ENCODE measurements at places on chromosomes 16 and 17.

GRCh38 chr17:29973005-29973404 is 31.6 kb downstream of the EFCAB5 start:
- no peak for DNase-seq

- peak; percentile 41 for DNase-seq
These were observed 1.2 kb upstream of the GLIS2 start for GRCh38 chr16:4314532-4315185.

DNA sequence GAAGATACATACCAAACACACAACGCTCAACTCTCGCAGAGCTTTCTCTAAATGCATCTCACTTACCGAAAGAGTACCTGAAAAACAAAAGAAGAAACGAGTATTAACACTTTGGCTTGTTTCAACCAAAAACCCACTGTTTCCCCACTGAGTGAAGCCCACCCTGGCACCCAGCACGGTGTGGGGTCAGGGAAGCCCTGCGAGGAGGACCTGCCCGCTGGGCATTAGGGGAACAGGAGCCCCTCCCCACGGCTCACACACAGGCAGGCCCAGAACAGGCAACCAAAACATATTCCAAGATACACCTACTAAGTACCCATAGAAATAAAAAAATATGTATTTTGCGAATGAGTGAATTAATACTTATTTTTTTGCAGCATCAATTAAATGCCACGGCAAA is 36.6 kb downstream of the LMF1 start:
- DNase-seq, result no peak

- no peak for DNase-seq
These were observed 457.0 kb downstream of the CDH8 start for GRCh38 chr16:61579195-61579594.

DNA sequence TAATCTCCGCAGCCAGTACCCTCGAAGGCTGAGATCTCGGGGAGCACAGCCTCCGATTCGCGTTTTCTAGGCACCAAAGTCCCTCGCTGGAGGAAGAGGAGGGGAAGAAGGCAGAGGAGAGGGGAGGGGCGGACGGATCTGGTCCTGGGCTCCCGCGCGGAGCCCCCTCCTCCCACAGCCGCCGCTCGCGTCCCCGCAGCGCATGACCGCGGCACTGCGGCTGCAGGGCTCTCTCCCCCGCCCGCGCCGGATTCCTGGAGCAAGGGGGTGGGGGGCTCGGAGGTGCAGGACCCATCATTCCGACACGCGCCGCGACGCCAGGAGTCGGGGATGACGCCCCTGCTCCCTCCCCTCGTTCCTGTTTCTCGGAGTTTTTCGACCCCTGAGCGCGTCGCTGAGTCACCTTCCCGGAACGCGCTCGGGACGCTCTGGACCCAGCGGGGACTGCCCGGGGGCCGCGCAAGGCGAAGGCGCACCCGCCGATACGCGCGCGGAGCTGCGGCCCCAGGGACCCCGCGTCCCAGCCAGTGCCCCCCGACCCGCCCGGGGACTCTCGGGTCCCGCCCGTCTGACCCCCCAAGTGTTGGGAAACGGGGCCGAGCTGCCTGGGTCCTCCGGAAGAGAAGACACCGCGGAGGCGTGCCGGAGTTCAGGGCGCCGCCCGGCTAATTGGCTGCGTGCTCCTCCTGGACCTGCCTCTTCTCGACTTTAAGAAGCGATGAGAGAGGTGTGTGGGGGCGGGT is 1.4 kb upstream of the SPHK1 start:
- DNase-seq, result no peak

- DNase-seq, result no peak
These were observed 19.9 kb upstream of the MRPS23 start for GRCh38 chr17:57869617-57870282.

DNA sequence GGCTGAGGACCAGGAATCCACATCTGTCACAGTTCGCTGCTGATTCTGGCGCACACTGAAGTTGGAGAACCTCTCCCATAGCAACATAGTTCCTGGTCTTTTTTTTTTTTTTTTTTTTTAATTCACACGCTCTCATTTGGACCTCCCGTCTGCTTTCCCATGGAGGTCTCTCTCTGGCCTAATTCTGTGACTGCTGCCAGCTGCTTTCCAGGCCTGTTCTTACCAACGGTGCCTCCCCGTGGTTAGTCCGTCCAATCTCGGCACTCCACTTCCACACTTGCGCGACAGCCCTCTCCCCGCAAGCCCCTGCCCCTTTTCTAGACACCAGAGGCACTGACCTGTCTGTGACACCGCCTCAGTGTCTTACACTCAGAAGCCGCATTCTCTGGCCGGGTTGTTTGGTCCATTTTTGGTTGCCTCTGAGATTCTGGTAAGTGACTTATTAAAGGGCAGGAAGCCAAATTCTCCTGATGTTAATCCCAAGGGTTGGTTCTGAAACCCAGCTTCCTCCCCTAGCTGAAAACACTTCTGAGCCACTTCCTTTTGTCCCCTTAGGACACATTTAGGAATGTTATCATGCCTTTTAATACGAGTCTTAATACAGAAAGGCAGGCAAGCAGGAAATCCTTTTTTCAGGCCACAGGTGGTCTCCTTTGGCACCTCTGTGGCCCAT is 1.1 kb upstream of the AKTIP start:
- DNase-seq, result no peak

GRCh38 chr16:15043344-15043743 is 12.5 kb downstream of the NTAN1 start:
- DNase-seq, result no peak

- no peak for DNase-seq
These were observed 32.2 kb upstream of the ABCA3 start for GRCh38 chr16:2372684-2373083.

- no peak for DNase-seq
These were observed 28.2 kb upstream of the DNAI2 start for GRCh38 chr17:74245871-74246270.

- DNase-seq, result no peak
These were observed 126.9 kb downstream of the KATNIP start for GRCh38 chr16:27676839-27677238.

GRCh38 chr17:78532922-78533640 is 44.1 kb downstream of the DNAH17 start:
- no peak for DNase-seq

GRCh38 chr17:75749545-75750389 is 15.2 kb downstream of the GALK1 start:
- peak; percentile 62 for DNase-seq

- DNase-seq, result no peak
These were observed 405.5 kb upstream of the PSMD7 start for GRCh38 chr16:73891129-73891542.

DNA sequence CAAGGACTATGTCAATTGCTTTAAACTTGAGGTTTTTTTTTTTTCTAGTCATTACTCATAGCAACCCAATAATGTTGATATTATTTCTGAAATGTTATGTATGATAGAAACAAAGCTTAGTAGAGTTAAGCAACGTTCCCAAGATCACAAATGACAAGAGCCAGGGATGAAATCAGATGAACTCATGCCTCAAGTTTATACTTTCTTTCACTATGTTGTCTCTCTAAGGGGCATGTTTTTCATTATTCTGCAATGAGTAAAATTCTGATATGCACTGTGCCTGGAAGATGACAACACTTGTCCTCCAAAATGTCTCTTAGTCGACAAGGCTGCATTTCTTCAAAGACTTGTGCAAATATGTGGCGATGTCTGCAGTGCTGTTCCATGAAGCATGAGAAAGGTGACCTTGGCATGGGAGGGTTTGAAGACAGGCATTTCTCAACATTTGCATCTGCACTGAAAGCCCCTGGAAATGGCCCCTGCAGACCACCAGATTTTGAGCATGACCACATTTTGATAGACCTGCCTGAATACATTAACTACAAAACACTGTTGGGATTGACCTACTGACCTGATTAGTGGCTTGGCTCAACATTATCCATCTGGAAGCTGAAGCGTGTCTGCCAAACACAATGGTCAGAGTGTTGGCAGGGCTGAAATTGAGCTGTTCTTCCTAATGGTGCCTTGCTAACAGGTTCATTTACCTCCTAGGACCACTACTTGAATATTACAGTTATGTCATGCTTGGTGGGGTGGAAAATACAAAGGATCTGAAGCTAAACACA is 1027.5 kb downstream of the CDH11 start:
- no peak for DNase-seq

DNA sequence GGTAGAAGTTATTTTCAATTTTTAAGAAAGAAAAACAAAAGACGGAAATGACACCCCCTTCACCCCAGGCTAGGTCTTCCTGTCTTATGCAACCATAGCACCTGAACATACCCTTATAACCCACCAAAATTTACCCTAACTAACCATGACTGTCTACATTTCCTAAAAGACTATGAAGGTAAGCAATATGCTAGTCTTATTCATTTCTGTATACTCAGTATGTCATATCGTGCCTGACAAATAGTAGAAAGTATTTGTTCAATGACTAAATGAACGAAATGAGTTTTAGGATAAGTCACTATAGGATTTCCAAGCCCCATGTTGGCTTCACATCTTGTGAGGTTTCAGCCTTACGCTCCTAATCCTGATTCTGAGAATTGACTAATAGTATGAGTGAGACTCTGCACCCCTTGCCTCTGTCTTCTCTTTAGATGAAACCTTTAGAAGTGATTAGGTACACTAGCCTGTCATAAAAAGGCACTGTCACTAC is 6.5 kb downstream of the ADAT1 start:
- DNase-seq, result no peak

DNA sequence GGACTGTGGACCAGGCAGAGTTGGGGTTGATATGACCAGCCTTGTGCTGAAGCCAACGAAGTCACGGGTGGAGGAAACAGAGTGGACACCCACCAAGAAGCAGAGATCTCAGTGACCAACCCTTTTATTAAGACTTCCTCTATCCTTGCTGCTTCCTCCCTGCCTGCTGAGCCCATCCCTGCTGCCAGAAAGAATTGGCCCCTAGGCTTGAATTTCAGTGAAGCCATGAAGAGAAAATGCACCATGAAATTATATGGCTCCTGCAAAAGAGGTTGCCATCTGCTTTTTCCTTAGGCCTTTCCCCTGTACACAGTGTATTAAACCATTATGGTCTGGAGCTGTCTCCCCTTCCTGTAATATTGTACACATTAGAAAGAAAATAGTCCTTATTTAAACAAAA is 246.7 kb downstream of the HS3ST3B1 start:
- no peak for DNase-seq

GRCh38 chr16:56645311-56645710 is 6.4 kb upstream of the MT1B start:
- no peak for DNase-seq

DNA sequence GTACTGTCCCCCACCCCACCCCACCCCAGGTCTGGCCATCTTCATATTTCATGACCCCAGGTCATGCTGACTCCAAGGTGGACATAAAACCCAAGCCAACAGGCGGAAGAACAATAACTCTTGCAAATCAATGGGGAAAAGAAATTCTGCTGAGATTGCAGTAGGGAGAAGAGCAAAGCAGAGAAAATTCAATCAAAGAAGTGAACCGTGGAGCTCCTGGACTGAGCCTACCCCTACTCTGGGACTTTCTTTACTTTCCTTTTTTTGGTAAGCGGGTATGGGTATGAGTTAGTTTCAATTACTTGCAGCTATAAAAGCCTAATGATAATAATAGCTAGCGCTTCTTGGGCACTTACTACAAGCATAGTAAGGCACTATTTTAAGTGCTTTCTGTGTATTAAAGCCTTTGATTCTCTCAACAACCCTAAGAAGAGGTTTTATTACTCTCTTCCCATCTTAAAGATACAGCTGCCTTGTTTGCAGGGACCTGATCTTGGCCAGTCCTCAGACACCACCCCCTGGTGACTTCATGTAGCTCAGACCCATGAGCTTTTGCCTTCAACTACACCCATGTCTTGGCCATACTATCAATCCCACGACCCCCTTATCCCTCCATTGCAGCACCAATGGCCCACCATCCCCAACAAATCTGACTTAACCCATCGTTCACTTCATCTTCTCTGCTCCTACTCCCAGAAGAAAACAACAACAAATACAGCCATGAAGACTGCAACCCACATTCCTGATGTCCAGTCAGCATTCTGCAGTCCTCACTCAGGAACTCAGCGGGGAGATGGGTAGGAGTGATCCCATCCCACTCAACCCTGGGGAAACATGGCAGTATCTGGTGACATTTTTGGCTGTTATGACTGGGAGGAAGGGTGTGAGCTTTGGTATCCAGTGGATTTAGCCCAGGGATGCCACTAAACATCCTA is 4.4 kb downstream of the GGA2 start:
- no peak for DNase-seq

GRCh38 chr16:72015124-72015523 is 6.6 kb downstream of the DHODH start:
- no peak for DNase-seq

GRCh38 chr16:2785101-2785991 is 2.0 kb downstream of the PRSS33 start:
- no peak for DNase-seq

DNA sequence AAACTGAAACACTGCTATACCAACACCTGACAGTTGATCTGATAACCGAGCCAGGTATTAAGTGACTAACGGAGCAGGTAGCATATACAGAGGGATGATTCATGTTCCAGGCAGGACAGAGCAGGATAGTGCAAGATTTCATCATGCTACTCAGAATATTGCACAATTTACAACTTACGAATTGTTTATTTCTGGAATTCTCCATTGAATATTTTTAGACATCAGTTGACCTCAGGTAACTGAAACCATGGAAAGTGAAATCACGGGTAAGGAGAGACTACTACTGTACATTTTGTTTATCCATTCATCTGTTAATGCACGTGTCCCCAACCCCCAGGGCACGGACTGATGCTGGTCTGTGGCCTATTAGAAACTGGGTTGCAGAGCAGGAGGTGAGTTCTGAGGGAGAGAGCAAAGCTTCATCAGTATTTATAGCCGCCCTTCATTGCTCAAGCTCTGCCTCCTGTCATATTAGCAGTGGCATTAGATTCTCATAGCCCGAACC is 14.5 kb upstream of the PPM1E start:
- DNase-seq, result no peak

DNA sequence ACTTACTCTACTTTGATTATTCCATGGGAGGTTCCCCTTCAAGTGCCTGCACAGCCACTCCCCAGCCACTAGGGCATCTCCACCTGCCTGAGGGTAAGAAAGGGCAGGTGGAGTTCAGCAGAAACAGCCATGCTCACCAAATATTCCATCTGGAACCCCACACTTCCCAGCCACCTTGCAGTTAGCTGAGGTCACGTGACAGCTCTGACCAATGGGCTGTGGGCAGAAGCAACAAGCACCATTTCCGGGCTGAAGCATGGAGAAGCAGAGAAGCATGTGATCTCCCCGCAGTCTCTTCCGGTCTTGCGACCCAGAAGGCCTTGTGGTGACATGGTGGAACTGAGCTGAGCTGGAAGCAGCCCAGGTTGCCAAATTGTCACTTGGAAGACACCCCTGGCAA is 108.6 kb downstream of the CCT6B start:
- no peak for DNase-seq

GRCh38 chr16:75578212-75578611 is 12.0 kb downstream of the GABARAPL2 start:
- DNase-seq, result no peak

Measured in NCI-H1694 treated with DMSO at 0.1 percent for 48 hours (cell line).